Suppressor macrophage treated with lipopolysaccharide for 1 hour (primary cell): ENCODE measurements at places on chromosomes 13 and 19.
A peak's percentile ranks its signal among the peaks of the same experiment; 100 is the strongest.

GRCh38 chr13:23069566-23069965 lies 111.2 kb upstream of the SGCG start:
- no peak for DNase-seq

GRCh38 chr19:55341171-55341588 lies 1.5 kb downstream of the KMT5C start:
- peak; percentile 84 for DNase-seq

DNA sequence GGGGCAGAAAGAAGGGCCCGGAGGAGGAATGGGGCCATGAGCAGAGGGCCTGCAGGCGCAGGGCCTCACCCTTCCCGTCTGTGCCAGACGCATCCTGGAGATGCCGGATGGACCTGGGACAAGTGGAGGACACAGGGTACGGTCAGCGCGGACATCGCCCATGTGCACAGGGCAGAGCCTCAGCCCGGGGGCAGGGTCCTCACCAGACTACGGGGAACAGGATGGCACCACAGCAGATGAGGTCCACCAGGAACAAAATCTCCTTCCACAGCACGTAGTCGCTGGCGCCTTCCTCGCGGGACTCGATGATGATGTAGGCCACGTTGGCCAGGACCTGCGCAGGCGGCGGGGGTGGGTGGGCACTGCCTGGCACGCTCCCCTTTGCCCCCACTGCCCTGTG lies 5.6 kb downstream of the GPR108 start:
- DNase-seq, result no peak

- DNase-seq, result no peak
Observed at GRCh38 chr13:79799059-79799867, 318.3 kb downstream of the NDFIP2 start.

GRCh38 chr13:44840131-44840530 lies 149.1 kb downstream of the NUFIP1 start:
- no peak for DNase-seq

GRCh38 chr13:20407759-20408158 lies 117.9 kb downstream of the CRYL1 start:
- DNase-seq, result no peak

- DNase-seq, result peak; percentile 87
Observed at GRCh38 chr13:113176280-113176679, 17.8 kb downstream of the PROZ start.

DNA sequence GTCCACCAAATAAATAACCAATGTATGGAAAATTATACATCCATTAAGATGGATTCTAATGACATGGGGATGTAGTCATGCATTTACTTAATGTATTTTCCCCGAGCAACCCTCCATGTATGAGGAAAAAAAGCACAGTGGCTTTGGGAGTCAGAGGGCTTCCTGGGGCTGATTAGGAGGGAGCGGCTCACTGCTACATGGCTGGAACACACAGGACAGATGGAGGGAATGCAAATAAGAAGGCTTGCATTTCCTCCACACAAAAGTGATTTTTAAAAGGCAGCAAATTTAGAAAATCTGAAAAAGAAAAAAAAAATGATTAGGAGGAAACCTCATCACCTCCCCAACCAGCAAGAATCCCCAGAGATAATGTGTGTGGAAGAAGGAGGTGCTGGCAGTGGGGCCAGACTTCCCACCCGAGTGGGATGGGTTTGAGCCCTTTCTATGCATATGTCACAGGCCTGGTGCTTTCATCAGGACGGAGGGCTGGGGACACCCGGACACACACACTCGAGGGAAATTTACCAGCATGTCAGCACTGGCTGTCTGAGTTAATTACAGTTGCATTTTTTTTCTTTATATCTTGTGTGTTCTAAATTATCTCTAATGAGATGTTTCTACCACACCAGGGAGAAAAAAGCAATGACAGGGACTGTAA lies 118.9 kb downstream of the USP12 start:
- DNase-seq, result no peak

DNA sequence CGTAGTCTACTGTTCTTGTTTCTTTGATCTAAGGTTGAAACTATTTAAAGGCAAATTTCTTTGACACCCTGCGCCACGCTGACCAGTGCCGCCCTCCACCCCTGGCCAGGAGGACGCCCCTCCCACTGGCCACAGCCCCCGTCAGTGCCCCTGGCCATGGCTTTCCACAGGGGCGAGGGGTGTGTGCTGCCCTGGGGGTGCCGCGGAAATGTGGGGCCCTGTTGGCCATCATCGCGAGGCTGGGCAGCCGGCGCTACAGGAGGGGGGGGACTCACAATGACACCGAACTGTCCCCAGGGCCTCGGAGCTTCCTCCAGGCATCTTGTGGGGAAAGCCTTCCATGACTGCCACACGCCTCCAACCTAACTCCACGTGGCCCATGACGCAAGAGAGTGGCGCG lies 10.9 kb downstream of the SHC2 start:
- DNase-seq, result no peak

DNA sequence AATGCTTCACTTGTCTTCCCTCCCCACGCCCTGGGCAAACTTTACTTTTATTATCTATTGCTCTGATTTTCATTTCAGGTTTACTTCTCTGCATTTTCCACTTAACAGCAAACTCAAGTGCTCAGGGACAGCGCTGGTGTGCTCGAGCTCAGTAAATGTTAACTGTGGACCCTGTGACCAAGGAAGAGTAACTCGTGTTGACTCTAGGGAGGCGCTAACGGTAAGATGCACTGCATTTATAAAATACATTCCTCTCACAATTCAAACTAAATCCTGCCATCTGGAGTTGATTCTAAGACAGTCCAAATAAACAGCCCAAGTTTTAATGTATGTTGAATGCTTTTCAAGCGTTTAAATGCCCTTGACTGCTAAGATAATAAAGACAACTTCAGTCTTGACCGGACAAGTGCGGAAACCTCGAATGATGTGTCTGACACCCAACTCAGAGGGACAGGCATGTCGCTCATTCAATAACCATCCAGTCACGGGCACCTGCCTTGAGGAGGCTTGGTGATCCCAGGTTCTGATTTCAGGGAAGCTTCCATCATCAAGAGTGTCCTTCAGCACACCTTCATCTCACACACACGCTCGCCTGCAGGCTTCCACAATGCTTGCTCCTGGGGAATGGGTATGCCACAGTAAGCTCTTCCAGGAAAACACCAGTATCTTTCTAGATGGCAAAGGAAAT lies 93.2 kb downstream of the STK24 start:
- DNase-seq, result no peak

DNA sequence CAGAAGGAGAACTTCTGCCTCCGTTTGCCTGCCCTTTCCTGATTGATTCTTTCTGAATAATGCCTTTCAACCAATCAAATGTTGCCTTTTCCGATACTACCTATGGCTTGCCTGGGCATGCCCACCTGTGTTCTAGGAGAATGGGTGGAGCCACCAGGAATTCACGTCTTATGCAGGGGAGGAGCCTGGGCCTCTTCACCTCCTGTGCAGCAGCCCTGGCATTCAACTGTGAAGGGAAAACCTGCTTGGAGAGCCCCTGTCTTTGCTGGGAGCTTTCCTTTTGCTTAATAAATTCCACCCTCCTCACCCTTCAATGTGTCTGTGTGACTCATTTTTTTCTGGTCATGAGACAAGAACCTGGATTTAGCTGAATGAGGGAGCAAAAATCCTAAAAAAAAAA lies 730.7 kb downstream of the UQCRFS1 start:
- DNase-seq, result no peak

GRCh38 chr13:84867246-84867645 lies 932.0 kb downstream of the SLITRK6 start:
- DNase-seq, result no peak

DNA sequence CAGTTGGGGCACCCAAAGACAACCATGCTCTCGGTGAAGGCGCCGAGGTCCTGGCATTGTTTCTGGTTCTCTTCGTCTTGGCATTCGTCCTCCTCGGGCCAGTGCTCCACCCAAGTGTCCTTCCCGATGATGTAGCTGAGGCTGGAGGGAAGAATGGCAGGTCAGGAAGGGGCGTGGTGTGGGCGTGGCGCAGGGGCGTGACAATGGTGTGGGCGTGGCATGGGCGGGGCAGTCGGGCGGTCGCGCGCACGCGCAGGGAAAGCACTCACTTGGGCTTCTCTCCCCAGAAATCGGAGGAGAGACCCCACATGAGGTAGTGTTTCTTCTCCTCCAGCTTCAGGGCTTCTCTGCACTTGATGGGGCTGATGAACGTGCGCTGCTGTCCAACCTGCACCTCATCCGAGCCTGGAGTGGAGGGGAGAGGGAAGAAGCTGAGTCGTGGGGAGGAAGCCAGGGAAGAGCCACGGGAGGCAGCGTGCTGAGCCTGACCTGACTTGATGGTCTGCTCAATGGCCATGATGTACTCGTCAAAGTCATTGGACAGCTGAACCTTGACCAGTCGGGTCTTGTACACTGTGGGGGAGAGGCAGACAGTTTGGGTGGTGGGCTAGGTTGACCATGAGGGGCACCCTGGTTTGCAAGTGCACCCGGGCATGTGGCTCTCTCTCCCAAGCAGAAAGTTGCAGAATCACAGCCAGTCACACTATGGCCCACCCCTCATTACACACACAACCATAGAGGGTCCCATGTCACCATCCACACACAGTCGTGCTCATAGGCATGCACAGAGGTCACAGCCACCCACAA lies 8.1 kb upstream of the TNFSF14 start:
- peak; percentile 78 for DNase-seq

GRCh38 chr13:52896827-52897659 lies 48.6 kb upstream of the PCDH8 start:
- DNase-seq, result peak; percentile 59

DNA sequence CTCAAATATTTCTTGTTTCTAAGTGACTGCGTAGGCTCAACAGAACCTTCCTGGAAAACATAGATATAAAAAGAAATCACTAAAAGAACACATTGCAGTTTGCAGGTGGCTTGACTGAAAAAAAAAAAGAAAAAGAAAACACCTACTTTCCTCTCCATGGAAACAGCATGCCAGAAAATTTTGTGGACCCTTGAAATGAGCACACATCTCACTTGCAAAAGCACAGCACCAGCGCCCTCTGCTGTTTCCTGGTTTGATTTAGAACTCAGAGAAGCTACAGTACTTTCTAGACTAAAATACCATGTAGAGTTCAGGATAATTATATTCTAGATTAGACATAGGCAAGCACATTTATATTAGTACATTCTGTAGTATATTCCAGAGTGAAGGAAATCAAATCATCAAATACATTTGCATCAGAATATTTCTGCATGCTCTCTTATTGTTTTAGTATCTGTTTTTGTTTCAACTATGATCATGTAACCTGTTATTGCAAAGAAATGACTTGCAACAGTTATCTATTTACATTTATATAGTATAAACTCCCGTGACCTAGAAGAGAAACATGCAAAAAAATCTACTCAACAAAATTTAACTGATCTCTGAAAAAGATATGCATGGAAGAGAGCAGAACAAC lies 22.3 kb upstream of the XPO4 start:
- DNase-seq, result peak; percentile 84

DNA sequence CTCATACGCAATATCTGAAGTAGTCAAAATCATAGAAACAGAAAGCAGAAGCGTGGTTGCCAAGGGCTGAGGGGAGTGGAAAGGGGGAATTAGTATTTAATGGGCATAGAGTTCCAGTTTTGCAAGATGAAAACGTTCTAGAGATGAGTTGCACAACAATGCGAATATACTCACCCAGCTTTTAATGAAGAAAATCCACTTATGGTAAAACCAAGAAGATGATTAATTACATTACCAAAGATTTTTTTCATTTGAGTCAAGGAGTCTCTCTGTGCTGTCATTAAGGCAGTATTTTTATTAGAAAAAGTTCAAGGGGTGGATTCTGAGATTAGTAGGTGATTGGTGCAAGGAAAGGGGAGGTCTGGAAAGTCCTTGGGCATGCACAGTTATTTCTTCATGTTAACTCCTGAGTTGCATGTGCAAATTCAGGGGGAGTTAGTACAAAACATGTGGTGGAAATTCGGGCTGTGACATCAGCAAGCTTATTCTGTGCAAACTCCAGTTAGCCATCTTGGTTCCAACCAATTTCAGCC lies 6.9 kb upstream of the CBY2 start:
- DNase-seq, result peak; percentile 90

- DNase-seq, result no peak
Observed at GRCh38 chr13:96533408-96533807, 443.5 kb downstream of the HS6ST3 start.

GRCh38 chr13:45349438-45349837 lies 8.5 kb upstream of the TPT1 start:
- DNase-seq, result peak; percentile 74
